ENCODE measurements at places on chromosomes 3 and 15.
A peak's percentile ranks its signal among the peaks of the same experiment; 100 is the strongest.

- DNase-seq: peak; percentile 33
These were observed 25.3 kb upstream of the ABHD17C start for GRCh38 chr15:80669663-80670273.

GRCh38 chr15:59473226-59473625, 35.2 kb downstream of the FAM81A start:
- DNase-seq: no peak

DNA sequence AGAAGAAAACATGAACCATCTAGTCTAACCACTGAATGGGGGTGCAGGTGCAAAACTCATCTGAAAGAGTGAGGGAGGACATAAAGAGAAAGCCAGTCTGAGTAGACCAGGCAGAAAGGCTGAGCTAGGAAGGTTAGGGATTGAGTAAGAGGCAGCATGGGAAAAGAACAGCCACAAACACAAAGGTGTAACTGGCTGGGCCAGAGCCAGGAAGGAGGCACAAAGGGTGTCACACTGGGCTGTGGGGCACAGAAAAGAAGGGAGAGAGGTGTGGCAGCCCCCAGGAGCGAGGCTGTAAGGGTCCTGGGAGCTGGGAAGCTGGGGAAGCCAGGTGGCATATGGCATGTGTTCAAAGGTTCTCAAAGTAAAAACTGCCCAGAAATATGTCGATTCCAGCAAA, 18.7 kb downstream of the IGSF11 start:
- no peak for DNase-seq

- DNase-seq: no peak
These were observed 21.3 kb upstream of the LRRC58 start for GRCh38 chr3:120370463-120370862.

DNA sequence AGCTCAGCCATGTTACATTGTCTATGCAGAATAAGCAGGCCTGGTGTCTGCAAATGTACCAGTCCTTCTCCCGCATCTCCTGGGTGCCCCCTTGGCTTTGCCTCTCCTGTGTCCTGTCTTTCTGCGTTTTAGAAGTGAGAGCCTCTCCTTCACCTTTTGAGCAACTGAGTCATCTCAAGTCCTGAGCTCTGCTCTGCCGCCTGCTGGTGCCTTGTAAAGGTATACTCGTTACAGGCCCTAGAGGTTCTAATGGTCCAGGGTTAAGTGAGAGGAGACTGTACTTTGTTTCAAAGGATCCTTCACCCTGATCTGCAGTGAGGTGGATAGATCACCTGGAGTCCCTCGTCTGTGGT, 12.6 kb downstream of the GHRL start:
- DNase-seq: no peak

DNA sequence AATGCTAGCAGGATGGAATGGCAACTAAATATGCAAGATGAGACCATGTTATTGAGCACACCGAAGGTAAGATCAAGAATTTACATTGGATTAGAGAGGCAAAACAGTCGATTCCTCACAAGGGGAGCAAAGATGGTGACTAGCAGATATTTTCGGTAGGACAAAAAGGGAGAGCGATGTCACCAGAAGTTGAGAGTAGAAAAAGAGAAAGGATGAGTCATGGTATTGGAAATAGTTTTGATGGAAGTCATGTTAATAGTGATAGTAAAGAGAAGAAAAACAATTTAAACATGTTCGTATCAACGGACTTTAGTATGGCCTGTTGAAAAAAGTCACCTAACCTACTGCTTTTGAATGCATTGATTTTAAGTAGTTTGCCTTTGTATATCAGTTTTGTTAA, 55.0 kb downstream of the UBE2E2 start:
- no peak for DNase-seq

DNA sequence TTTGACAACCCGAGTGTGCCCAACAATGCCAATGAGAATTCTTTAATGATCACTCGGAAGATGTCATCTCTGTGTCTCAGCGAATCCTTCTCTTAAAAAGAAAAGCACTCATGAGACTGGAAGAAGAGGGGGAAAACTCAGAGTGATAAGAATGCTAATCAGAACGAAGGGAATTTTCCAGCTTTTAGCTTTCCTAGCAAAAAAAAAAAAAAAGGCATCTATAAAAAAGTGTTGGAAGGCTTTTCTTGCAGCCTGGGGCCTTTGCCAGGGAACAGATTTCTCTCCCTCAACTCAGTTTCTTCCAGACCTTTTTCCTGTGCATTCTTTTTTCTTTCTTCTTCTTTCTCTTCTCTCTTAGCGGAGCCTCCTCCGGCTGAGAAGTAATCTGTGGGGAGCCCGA, 80.5 kb upstream of the NEO1 start:
- no peak for DNase-seq
